ENCODE measurements at places on chromosomes 5 and 9. TPM values are rescaled to one million over a fixed set of nuclear protein-coding genes. Genes with fewer than 3 reads are reported as not detected.
A peak's percentile ranks its signal among the peaks of the same experiment; 100 is the strongest.

- H3K36me3 ChIP-seq: no peaks in the 10 kb centered on the region
- DNase-seq: peak; percentile 89
- H3K27ac ChIP-seq: peak overlapping the region; percentile 30
These were observed 14.3 kb downstream of the CEL start for GRCh38 chr9:133075925-133076630.

- no peak for DNase-seq
- peaks cover 3% of the 10 kb centered on the region for H3K4me1 ChIP-seq
- H3K27me3 ChIP-seq: no peaks in the 10 kb centered on the region
- H3K27ac ChIP-seq: no peak overlapping the region
These were observed 130.7 kb downstream of the ADAMTS12 start for GRCh38 chr5:33761139-33761538.

DNA sequence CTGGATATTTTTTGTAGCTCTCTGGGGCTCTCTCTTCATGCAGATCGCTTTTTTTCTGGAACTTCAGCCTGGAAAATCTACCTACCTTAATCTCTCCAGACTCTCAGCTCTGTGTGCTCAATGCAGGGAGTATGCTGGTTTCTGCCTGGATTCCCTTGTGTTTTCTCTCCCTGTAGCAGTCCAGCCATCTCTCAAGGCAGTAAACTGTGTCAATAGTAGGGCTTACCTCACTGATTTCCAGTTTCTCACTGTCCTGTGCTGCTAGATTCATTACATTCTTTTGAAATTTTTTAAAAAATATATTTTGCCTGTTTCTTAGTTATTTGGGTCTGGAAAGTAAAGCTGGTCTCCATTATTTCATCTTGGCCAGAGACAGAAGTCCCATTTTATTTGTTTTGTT, 951.4 kb downstream of the NR2F1-AS1 start:
- no peaks in the 10 kb centered on the region for H3K36me3 ChIP-seq
- no peaks in the 10 kb centered on the region for H3K27me3 ChIP-seq
- H3K4me1 ChIP-seq: no peaks in the 10 kb centered on the region

- DNase-seq: no peak
- no peaks in the 10 kb centered on the region for H3K27me3 ChIP-seq
- H3K27ac ChIP-seq: no peak overlapping the region
- H3K4me3 ChIP-seq: no peak overlapping the region
- H3K4me1 ChIP-seq: peaks cover 15% of the 10 kb centered on the region
These were observed 216.6 kb downstream of the TSSK1B start for GRCh38 chr5:113218200-113218599.

The FABP6 gene
- not detected for total RNA-seq

Measured in GM23248 (cell line).